ENCODE measurements at places on chromosomes 7 and 10. TPM values are rescaled to one million over a fixed set of nuclear protein-coding genes. Genes with fewer than 3 reads are reported as not detected.

TNRC18 gene
- 79.3 TPM for total RNA-seq

VKORC1L1 gene
- total RNA-seq = 11.8 TPM

FKBP6 gene
- total RNA-seq = not detected

CSTF2T gene
- 14.2 TPM for total RNA-seq

AGBL3 gene
- total RNA-seq = 0.11 TPM

AKR1C8 gene
- total RNA-seq = not detected

CLCN1 gene
- total RNA-seq = not detected

AMPH gene
- not detected for total RNA-seq

GNG11 gene
- under 0.01 TPM for total RNA-seq

SPDYE6 gene
- not detected for total RNA-seq

EBLN1 gene
- total RNA-seq = not detected

PNLIPRP3 gene
- total RNA-seq = not detected

HTR5A gene
- not detected for total RNA-seq

TECTB gene
- total RNA-seq = not detected

CTAGE8 gene
- total RNA-seq = not detected

TMEM270 gene
- total RNA-seq = not detected

CCDC3 gene
- 0.11 TPM for total RNA-seq

DLG5 gene
- total RNA-seq = 44.6 TPM

C7orf33 gene
- total RNA-seq = not detected

WNT2 gene
- total RNA-seq = 14.5 TPM

RAMP3 gene
- not detected for total RNA-seq

GPR15LG gene
- not detected for total RNA-seq

AP5Z1 gene
- 31.2 TPM for total RNA-seq

CYP3A5 gene
- total RNA-seq = under 0.01 TPM

SH2D4B gene
- 0.22 TPM for total RNA-seq

TEX36 gene
- under 0.01 TPM for total RNA-seq

WDFY4 gene
- not detected for total RNA-seq

IFIT1B gene
- not detected for total RNA-seq

TAS2R3 gene
- total RNA-seq = 3.5 TPM

HOXA11 gene
- total RNA-seq = not detected

CDH23 gene
- 31.4 TPM for total RNA-seq

EIF5AL1 gene
- total RNA-seq = 0.54 TPM

DKK1 gene
- 40.0 TPM for total RNA-seq

ATP5MK gene
- 145 TPM for total RNA-seq

CUX1 gene
- 80.8 TPM for total RNA-seq

CARD11 gene
- total RNA-seq = 3.7 TPM

PPP1R17 gene
- not detected for total RNA-seq

MMP21 gene
- not detected for total RNA-seq

MSMB gene
- total RNA-seq = not detected

PGAM2 gene
- total RNA-seq = not detected

DYDC1 gene
- total RNA-seq = not detected

ACHE gene
- 1.5 TPM for total RNA-seq

CACNB2 gene
- under 0.01 TPM for total RNA-seq

VSTM4 gene
- total RNA-seq = not detected

GIMAP2 gene
- not detected for total RNA-seq

PRSS37 gene
- total RNA-seq = not detected

CFAP43 gene
- total RNA-seq = 1.6 TPM

GHRHR gene
- total RNA-seq = not detected
